ENCODE measurements at places on chromosomes 2 and 18. TPM values are rescaled to one million over a fixed set of nuclear protein-coding genes. Genes with fewer than 3 reads are reported as not detected.

Gene FBXO41
- 4.7 TPM for total RNA-seq

Gene PLEKHH2
- total RNA-seq = 38.0 TPM

DNA sequence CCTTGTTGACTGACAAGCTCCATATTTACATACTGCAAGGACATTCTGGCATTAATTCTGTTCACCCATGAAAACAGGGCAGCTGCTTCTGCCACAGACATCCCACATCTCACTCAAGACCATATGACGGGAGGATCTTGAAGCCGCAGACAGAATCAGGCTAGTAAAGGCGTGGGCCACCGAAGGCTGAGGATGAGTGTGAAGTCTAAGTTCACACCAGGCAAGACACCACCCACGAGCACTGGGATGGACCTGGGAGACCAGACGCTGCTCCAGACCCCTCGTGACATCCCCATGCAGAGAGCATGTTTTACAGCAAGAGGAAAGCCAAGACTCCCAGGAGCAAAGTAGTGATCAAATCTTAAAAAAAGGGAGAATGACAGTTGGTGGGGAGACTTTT, 3.2 kb downstream of the FHL2 start:
- no peak overlapping the region for H3K27ac ChIP-seq
- H3K4me1 ChIP-seq = no peaks in the 10 kb centered on the region
- no peak for DNase-seq
- H3K27me3 ChIP-seq = no peaks in the 10 kb centered on the region
- peaks cover 3% of the 10 kb centered on the region for H3K36me3 ChIP-seq

DNA sequence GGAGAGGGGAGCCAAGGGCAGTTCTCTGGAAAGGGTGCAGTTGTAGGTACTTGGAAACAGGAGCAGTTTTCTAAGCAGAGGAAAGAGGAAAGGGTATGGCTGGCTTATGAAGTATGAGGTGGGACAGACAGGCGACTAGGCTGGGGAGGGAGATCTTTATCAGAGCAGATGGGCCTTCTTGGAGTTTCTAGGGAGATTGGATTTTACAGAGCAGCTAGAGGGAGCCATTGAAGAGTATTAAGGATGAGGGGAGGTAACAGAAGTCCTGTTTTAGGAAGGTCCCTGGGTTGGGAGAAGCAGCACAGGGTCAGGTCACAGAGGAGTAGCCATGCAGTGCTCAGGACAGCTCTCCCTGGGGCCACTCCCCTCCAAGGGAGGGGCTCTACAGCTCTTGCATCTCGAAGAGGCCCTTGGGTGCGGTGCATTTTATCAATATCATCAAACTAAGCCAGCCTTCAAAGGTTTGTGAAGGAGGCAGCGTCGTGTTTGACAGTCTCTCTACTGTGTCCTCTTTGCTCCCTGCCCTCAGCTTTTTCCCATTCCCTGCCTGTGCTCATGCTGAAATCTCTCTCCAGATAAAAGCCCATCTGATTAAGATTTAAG, 154.3 kb downstream of the SETBP1 start:
- H3K4me1 ChIP-seq = no peaks in the 10 kb centered on the region
- no peak overlapping the region for H3K27ac ChIP-seq
- no peaks in the 10 kb centered on the region for H3K27me3 ChIP-seq
- H3K36me3 ChIP-seq = no peaks in the 10 kb centered on the region
- no peak overlapping the region for H3K4me3 ChIP-seq

DNA sequence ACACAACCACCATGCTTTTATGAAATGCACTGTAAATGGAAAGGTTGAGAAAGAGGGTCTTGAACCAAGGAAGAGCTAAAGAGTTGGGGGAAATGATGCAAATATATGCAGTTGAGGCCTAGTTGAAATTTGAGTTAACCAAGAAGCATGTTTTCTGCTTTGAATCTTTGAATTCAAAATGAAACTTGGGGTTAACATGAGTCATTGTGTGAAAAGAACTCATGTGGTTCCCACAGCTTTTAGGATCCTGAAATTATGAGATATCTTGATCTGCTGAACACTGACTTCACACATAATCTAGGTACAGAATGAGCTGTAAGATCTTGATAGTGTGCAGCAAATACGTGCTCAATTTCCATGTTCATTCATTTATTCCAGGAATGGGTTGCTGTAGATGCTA, 422.9 kb upstream of the TRIB2 start:
- H3K27me3 ChIP-seq = no peaks in the 10 kb centered on the region
- no peak overlapping the region for H3K4me3 ChIP-seq
- H3K4me1 ChIP-seq = no peaks in the 10 kb centered on the region
- no peak for DNase-seq
- H3K36me3 ChIP-seq = no peaks in the 10 kb centered on the region

DNA sequence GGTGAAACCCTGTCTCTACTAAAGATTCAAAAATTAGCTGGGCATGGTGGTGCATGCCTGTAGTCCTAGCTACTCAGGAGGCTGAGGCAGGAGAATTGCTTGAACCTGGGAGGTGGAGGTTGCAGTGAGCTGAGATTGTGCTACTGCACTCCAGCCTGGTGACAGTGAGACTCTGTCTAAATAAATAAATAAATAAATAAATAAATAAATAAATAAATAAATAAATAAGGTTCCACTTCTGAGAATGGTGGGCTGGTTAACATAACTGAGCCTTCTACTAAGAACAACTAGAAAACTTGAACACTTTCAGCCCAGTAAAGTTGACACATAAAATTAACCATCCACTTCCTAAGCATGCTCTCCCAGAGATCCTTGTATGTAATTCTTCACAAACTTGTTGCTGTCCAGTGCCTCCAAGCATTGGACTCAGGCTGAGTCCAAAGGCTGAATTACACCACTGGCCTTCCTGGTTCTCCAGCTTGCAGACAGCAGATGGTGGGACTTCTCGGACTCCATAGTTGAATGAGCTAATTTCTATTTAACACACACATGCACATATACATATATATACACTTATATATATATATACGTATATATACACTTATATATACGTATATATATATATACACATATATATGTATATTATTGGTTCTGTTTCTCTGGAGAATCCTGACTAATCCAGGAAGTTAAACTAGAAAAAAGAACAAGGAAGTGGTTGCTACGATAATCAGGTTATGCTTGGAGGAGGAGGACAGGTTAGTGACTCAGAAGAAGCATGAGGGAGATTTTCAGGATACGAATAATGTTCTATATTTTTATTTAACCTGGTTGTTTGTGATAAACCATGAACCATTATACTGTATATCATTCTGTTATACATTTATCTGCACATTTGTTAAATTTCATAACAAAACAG, 348.8 kb downstream of the METTL4 start:
- H3K4me3 ChIP-seq = no peak overlapping the region
- H3K27me3 ChIP-seq = no peaks in the 10 kb centered on the region
- no peaks in the 10 kb centered on the region for H3K4me1 ChIP-seq
- no peaks in the 10 kb centered on the region for H3K36me3 ChIP-seq

- peaks cover 3% of the 10 kb centered on the region for H3K4me1 ChIP-seq
- no peak for DNase-seq
- no peaks in the 10 kb centered on the region for H3K36me3 ChIP-seq
Observed at GRCh38 chr2:226746196-226746800, 53.3 kb downstream of the IRS1 start.

- H3K27me3 ChIP-seq = no peaks in the 10 kb centered on the region
- DNase-seq = peak; percentile 42
- no peak overlapping the region for H3K27ac ChIP-seq
- no peak overlapping the region for H3K4me3 ChIP-seq
- H3K36me3 ChIP-seq = no peaks in the 10 kb centered on the region
Observed at GRCh38 chr18:63788447-63789096, 13.4 kb downstream of the SERPINB7 start.
